ENCODE measurements at places on chromosomes 4 and X.

DNA sequence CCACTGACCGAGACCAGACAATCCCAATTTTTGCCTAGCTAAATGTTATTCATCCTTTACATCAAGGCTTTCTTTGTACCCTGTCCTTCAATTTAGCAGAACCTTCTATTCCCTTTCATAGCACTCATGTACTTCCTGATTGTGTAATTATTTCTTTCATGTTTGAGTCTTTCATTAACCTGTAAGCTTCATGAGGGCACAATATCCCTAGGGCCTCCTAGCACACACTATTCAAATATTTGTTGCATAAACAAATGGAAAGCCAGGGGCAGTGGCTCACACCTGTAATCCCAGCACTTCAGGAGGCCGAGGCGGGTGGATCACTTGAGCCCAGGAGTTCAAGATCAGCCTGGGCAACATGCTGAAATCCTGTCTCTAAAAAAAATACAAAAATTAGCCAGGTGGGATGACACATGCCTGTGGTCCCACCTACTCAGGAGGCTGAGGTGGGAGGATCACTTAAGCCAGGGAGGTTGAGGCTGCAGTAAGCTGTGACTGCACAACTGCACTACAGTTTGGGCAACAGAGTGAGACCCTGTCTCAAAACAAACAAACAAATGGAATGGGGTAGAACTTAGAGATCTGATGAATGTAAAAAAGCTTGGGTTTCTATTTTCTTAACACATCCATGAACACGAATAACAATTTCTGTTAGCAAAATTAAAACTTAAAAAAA lies 59.0 kb downstream of the SAT1 start:
- DNase-seq, result no peak

- no peak for DNase-seq
Observed at GRCh38 chr4:114509340-114509739, 89.3 kb upstream of the UGT8 start.

- no peak for DNase-seq
Observed at GRCh38 chr4:55159851-55160250, 34.5 kb upstream of the KDR start.

GRCh38 chrX:1558761-1559468 lies 21.9 kb upstream of the P2RY8 start:
- DNase-seq, result no peak

- no peak for DNase-seq
Observed at GRCh38 chr4:1590244-1590643, 93.9 kb downstream of the FAM53A start.

DNA sequence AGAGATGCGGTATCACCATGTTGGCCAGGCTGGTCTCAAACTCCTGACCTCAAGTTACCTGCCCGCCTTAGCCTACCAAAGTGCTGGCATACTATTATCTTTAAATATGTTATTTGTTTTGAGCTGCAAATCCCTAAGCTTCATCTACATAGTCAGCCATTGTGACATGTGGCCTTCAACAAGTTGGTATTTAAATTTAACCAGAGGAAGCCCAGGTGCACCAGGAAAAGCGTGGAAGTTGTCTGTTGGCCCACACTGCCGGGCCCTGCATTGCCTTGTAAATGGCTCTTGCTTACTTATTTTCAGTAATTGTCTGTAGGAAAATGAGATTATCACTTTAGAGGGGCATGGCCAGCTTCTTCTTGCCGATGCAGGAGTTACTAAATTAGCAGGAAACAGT lies 6.0 kb downstream of the WWC2 start:
- no peak for DNase-seq

GRCh38 chr4:954211-955020 lies 19.0 kb downstream of the DGKQ start:
- DNase-seq, result no peak

DNA sequence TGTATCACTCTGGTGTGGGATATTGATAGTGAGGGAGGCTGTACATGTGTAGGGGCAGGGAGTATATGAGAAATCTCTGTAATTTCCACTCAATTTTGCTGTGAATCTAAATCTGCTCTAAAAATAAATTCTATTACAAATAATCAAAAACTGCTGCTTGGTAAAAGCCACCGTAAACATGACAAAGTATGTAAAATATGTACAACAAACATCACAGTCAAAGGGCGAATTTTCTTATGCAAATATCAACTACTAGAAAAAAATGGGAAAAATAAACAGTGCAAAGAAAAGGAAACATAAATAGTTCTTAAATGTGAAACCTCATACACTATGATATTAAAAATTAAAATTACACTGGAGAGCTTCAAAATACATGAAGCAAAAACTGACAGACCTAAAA lies 105.1 kb upstream of the DCLK2 start:
- no peak for DNase-seq

- no peak for DNase-seq
Observed at GRCh38 chrX:7261672-7262332, 113.8 kb upstream of the PUDP start.

GRCh38 chr4:85607624-85608023 lies 132.7 kb downstream of the ARHGAP24 start:
- DNase-seq, result no peak

- no peak for DNase-seq
Observed at GRCh38 chr4:31045724-31046318, 325.7 kb downstream of the PCDH7 start.

- DNase-seq, result no peak
Observed at GRCh38 chr4:141638230-141638629, 1.8 kb downstream of the IL15 start.

- DNase-seq, result no peak
Observed at GRCh38 chr4:69617083-69617694, 22.3 kb downstream of the UGT2A2 start.

DNA sequence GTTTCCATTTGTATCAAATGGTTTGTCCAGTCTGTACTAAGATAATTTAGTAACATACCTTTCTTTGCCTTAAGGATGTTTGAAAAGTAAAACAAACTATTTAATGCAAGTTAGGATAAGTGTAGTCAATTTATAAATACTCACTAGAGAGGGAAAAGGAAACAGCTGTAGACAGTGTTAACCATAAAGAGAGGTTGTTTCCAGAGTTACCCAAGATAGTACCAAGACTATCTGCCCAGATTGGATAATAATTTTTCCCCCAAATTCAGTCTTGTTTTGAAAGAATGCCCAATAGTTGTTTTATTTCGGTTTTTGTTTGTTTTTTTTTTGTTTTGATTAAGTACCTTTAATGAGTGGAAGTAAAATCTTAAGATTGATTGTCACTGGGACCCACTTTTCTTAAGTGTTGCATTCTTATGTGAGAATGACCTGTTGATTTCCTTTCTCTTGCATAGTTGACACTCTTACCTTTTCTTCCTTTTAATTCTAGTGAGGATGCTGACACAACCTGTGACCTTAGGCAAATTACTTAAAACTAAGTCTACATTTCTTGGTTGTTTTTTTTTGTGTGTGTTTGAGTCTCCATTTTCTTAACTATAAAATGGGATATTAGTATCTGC lies 12.8 kb downstream of the AFF1 start:
- DNase-seq, result no peak

GRCh38 chr4:165398570-165398969 lies 19.8 kb downstream of the CPE start:
- no peak for DNase-seq

DNA sequence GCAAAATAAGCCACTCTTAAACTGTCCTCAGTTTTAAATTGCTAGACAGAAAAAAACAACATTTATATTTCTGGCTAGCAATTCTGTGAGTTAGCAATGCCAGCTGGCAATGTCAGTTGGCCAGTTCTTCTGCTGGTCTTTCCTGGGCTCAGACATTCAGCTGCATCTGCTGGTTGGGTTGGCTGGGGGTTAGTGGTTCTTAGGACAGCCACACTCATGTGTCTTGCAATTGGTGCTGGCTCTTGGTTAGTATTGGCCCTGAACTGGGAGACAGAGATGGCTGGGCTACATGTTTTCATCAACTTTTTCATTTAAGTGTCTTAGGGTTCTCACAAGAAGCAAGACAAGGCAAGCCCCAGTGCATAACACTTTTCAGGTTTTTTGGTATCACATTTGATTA lies 48.0 kb upstream of the PDLIM5 start:
- DNase-seq, result no peak

GRCh38 chr4:37430718-37431416 lies 186.3 kb downstream of the NWD2 start:
- no peak for DNase-seq

GRCh38 chr4:37561803-37562207 lies 124.4 kb downstream of the RELL1 start:
- DNase-seq, result no peak

DNA sequence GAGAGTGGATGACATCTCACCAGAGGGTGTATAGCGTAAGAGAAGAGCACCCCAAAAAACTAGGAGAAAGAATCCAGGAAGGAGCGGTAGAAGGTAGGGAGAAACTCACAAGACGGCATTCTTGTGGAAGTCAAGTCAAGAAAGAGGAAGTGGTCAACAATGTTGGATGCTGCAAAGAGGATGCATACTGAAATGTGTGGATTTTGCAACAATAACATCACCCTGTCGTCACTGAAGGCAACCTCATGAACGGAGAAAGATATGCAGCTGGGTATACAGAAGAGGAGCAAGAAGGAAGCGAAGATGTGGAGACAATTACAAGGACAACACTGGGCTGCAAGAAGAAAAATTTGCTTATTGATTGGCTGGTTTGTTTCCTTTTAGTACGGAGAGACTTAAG lies 11.4 kb upstream of the TAPT1 start:
- DNase-seq, result no peak

DNA sequence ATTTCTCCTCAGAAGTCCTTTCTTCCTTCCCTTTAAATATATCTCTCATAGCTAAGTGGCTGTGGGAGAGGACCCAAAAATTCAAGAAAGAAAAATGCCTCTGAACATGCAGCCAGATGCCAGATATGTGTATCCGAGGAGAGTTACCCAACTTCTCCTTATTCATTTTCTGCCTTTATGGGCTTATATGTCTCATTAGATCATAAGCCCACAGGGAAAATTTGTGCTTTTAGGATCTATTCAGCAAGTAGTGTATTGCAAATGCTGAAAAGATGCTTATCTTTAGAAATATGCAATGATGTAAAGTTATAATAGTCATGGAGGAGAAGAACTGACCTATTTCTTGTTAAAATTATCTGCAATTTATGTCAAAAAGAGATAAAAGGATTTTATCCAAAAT lies 371.8 kb upstream of the NOCT start:
- no peak for DNase-seq

GRCh38 chr4:17063888-17064287 lies 165.4 kb upstream of the LDB2 start:
- DNase-seq, result no peak

- no peak for DNase-seq
Observed at GRCh38 chr4:3775005-3775404, 8.8 kb downstream of the ADRA2C start.

- DNase-seq, result no peak
Observed at GRCh38 chrX:2677764-2678163, 13.3 kb upstream of the CD99 start.

DNA sequence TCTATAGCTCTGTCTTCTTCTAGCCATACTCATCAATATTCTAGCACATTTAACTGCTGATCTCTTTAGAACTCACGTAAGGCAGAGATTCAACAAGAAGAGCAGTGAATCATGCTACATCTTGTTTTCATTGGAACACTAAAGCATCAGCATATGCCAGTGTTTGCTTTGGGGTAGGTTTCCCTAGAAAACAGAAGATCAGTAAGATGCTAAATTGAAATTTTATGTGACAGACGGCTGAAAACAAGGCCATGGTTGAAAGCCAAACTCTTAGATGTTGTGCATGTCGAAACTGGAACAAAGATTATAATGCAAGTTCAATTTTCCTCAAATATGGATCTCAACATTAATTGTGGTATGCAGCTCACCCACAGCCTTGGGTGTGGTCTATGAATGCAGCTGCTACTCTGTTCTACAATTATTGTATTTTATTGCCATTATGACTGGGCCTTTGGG lies 107.6 kb downstream of the PDLIM5 start:
- DNase-seq, result no peak

DNA sequence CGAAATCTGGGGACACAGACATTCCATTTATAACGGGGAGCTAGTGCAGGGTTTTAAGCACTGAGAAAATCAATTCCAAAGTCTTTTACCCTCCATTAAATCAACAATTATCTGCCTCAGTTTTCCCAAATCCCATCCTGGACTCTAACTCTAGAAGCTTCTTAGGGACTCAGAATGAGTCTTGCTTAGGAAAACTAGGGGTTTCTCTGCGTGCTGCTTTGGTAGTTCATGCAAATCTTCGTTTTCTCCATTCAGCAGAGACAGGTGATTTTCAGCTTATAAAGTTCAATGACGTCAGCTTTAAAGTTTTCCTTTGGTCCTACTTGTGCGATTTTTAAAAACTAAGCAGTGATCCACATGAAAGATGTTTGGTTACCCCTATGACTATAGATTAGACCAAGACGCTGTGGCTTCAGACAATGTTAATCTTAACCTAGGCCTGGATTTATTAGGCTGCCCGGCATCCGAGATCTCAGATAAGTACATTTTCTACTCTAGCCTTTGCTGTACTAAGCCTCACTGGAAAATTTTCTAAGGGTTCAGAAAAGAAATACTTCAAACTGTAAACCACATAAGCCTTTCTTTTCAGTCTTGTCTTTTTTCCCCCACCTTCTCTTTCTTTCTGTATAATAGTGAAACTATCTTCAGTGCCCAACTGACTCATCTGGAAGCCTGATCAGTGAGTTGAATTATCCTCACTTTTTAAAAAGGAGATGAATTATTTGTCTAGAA lies 121.4 kb upstream of the GATB start:
- no peak for DNase-seq

DNA sequence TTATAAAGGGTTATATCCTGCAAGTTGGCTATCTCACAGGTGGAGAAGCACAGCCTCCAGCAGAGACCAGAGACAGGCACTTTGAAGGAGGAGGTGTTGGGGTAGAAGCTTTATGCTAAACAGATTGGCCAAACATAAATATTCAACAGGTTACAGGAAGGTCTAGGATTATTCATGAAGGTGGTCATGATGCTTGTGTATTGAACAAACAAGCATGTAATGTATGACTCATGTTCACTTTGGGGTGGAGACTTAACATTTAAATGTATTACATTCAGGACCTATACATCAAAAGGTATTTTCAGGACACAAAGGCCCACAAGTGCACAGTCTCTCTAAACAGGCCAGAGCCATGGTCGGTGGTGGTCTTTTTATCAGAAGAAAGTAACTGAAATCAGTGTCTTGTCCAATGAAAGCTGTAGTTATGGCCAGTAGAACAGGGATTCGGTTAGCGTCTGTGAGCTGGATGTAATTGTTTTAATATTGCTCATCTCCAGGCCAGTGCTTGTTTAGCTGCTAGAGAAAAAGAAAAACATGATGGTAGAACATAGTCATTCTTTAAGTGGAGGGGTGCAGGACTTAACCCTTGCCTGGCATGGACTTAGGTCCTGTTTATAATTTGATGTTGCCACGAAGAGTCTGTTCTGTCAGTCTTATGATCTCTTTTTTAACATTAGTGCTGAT lies 555.2 kb upstream of the PCDH10 start:
- DNase-seq, result no peak

GRCh38 chr4:41215155-41215554 lies 813 bp upstream of the APBB2 start:
- DNase-seq, result no peak

- no peak for DNase-seq
Observed at GRCh38 chr4:173794662-173795061, 264.6 kb upstream of the HAND2 start.
